ENCODE measurements at places on chromosomes 6 and 20.

DNA sequence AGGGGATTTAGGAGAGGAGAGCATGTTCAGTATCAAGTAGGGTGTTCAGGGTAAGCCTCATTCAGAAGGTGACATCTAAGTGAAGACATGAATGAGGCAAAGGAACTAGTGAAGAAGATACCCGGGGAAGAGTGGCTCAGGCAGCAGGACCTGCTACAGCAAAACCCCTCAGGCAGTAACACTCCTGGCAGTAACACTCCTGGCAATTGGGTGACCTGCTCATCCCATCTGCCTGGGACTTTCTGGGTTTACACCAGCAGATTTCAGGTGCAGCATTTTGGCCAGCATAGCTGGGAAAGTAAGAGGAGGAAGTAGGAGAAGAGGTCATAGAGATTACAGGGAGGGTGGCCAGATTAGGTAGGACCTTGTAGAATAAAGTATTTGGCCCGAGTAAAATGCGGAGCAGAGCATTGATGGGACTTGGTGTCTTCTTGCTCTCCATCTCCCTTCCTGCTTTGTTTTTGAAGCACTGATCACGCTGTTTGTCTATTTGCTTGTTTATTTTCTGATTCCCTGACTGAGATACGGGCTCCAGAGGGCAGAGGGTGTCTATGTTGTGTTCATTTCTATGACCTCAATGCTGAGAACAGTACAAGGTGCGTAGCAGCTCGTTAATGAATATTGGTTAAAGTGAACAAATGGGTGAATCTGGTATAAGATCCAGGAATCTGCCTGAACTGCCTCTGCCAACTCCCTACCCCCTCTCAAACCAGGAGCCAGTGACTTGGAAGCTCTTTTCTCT, 88.3 kb downstream of the IYD start:
- H3K27me3 ChIP-seq = no peaks in the 10 kb centered on the region
- no peaks in the 10 kb centered on the region for H3K4me1 ChIP-seq
- no peak overlapping the region for H3K4me3 ChIP-seq

DNA sequence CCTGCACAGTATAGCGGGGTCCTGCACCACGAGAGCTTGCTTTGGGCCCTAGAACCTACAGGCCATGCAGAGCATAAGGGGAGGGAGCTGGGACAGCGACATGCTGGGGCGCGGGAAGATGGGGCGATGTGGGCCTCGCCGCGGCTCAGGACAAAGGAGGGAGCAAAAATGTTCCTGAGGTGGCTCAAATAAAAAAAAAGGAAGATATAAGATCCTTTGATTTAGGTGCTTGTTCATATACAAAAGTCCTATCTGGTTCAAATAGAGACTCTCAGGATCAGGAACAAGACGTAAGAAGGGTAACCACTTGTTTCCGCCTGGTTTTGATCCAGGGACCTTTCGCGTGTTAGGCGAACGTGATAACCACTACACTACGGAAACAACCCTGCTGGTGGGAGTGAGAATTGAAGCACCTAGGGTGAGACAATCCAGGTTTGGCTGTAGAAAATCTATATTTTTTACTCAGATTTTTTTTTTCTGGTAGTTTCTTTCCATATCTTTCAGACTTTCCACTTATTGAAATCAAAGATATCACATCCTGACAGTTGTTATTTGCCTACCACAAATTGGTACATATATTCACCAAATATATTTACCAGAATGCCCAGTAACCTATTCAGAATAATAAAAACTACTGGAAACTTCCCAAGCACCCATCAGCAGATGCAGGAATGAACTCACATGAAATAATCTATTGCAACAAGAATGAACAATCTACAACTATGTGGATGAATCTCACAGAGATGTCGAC, 177.9 kb upstream of the ZNF184 start:
- no peak overlapping the region for H3K4me3 ChIP-seq
- H3K27me3 ChIP-seq = peaks cover 15% of the 10 kb centered on the region
- DNase-seq = no peak

DNA sequence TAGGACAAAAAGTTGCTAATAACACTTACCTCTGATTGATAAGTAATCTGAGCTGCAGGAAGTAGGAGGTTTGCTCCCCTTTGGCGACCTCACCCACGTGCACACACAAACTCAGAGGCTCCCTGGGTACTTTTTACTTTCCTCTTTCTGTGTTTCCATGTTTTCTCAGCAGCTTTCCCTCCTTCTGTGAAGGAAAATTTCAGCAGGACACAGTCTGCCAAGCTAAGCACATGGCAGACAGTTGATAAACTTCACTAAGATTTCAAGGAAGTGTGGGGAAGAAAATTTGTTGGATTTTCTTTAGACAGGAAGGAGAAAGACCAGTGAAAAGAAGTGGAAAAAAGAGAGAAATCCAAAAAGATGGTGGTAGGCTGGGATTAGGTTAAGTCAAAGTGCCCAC, 215.5 kb upstream of the ARG1 start:
- H3K4me3 ChIP-seq = no peak overlapping the region
- no peak overlapping the region for H3K27ac ChIP-seq
- H3K4me1 ChIP-seq = no peaks in the 10 kb centered on the region
- H3K27me3 ChIP-seq = no peaks in the 10 kb centered on the region

DNA sequence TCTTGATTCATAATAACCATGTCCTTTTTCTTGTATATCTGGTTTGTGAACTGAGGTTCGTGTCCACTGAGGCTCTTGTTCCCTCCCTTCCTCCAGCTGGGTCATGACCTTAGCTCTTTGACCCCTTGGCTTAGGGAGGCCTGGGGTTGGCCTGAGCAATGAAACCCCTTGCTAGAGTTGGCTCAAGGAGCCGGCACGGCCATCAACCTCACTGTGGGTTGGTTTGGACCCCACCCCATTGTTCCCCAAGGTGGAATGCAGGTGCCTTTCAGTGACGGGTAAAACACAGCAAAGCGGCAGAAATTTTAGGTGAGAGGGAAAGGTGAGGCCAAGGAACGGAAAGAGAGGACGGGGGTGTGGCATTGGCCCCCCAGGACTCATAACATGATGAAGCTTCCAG, 44.5 kb upstream of the PHACTR3 start:
- no peaks in the 10 kb centered on the region for H3K36me3 ChIP-seq
- no peak for DNase-seq
- H3K4me1 ChIP-seq = no peaks in the 10 kb centered on the region
- H3K4me3 ChIP-seq = no peak overlapping the region
- no peak overlapping the region for H3K27ac ChIP-seq

DNA sequence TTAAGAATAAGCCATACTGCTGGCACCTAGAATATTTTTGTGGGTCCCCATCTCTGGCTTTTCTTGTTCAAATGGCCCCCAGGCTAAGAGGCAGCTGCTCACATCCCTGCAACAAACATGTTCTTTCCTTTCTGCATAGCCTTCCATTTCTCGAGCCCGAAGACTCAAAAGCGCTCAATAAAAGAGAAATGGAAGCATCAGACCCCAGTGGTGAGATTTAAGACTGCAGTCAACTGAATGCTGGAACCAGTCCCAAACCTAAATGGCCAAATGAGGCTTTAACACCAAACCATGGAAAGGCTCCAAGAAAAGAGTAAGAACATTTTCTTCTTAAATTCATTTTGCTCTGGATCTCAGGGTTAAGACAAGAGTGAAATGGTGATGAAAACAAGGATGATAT, 122.1 kb upstream of the TRAF3IP2 start:
- H3K27me3 ChIP-seq = no peaks in the 10 kb centered on the region
- DNase-seq = no peak
- H3K4me1 ChIP-seq = peaks cover 51% of the 10 kb centered on the region
- H3K4me3 ChIP-seq = no peak overlapping the region
- H3K36me3 ChIP-seq = peaks cover 17% of the 10 kb centered on the region

DNA sequence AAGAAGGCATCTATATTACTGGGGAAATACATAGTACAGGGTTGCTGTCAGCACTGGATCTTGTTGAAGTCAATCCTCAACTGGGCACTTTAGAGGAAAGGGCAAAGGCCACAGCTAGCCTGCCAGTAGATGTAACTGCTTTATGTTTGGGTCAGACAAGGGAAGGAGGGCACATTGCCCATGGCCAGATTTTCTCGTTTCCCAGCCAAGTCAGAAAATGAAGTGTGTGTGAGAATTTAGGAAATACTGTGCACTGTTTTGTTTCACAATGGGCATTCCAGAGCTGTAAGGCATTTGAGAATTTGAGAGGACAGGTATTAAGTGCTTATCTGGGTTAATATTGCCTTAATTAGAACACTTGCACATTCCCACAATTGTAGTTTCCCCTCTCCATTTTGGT, 183.9 kb upstream of the MCHR2 start:
- no peak for DNase-seq
- H3K36me3 ChIP-seq = no peaks in the 10 kb centered on the region
- H3K27ac ChIP-seq = no peak overlapping the region
- no peaks in the 10 kb centered on the region for H3K4me1 ChIP-seq
- peaks cover 2% of the 10 kb centered on the region for H3K27me3 ChIP-seq
- H3K4me3 ChIP-seq = no peak overlapping the region
